ENCODE measurements at places on chromosomes 7 and 10. TPM values are rescaled to one million over a fixed set of nuclear protein-coding genes. Genes with fewer than 3 reads are reported as not detected.

UPK3B gene
- polyA plus RNA-seq = 2.8 TPM

FAM53B gene
- polyA plus RNA-seq = 33.4 TPM

AGFG2 gene
- polyA plus RNA-seq = 17.7 TPM

FEZF1 gene
- not detected for polyA plus RNA-seq

PKD2L1 gene
- polyA plus RNA-seq = 0.10 TPM

RAPGEF5 gene
- polyA plus RNA-seq = 43.9 TPM

EPDR1 gene
- 20.1 TPM for polyA plus RNA-seq

LLCFC1 gene
- polyA plus RNA-seq = 0.24 TPM

RASA4B gene
- polyA plus RNA-seq = 6.8 TPM

NDUFB8 gene
- polyA plus RNA-seq = 187 TPM

ECD gene
- polyA plus RNA-seq = 34.7 TPM

FGFBP3 gene
- polyA plus RNA-seq = 3.3 TPM

MEIG1 gene
- 1.6 TPM for polyA plus RNA-seq

NMT2 gene
- 41.0 TPM for polyA plus RNA-seq

HHEX gene
- 9.5 TPM for polyA plus RNA-seq

HOXA2 gene
- 13.6 TPM for polyA plus RNA-seq

- no peak for DNase-seq
These were observed 100.2 kb downstream of the SPAG6 start for GRCh38 chr10:22445495-22445894.

DNA sequence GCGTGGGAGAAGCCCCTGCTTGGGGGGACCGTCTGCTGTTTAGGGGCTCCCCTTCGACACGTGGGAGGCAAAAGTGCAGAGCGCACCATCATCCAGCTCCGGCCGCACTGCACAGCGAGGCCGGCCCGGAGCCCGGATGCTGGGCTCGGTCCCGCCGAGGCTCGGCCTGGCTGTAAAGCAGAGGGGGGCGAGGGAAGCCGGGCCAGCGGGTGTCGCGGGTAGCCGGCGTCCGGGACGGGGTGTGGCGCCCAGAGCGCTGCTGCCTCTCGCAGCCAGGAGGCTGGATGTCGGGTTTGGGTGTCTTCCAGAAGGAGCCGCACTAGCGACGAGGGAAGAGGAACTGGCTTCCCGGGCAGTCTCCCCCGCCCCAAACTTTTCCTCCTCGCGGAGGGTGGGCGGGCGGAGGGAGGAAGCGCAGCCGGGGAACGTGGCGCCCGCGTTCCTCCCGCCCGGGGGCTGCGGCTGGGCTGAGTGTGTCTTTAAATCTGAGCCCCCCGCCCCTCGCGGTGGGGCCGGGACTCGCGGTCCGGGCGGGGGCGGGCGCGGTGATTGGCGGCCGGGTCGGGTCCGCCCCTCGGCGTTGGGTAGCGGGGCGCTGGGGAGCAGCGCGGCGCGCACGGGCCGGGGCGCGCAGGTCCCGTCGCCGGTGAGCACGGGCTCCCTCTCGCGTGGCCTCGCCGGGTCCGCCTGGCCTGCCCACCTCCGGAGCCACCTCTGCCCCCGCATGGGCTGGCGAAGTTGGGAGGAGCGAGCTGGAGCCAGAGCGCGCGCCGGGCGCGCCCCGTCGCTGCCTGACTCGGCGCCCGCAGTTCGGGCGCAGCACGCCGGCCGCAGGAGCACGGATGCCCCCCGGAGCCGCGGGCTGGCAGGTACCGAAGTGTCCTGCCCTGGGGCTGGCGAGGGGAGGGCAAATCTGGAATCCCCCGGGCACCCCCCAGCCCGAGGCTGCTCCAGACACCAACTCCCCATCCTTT, at the start of gene PALD1:
TSS of gene PALD1 (plus strand) at position 577 of the 974 bp plus-strand sequence. CDS start 47,185 bp downstream, outside the sequence.
- DNase-seq = no peak

- DNase-seq = no peak
These were observed 25.4 kb upstream of the ANK3 start for GRCh38 chr10:60414877-60415585.

DNA sequence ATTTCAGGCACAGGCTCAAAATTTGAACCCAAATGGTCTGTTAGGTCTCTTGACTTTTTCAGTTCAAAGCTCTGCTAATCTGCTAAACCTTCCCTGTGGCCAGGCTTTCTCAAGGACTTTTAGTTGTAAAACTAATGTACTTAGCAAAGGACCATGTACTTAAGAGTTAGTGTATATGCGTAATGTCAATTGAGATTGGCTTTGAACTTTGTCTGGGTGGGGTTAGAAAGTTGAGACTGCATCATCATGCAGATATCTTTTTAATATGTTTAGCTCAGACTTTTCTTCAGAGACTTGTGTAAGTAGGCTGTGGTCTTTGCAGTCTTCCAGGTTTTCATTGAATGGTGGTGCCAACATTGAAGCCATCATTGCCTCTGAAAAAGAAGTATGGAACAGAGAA, 33.7 kb downstream of the CYP51A1 start:
- DNase-seq = no peak

- no peak for DNase-seq
These were observed 58.5 kb upstream of the IGFBP3 start for GRCh38 chr7:45979275-45980180.

- DNase-seq = no peak
These were observed 18.3 kb downstream of the SGMS1 start for GRCh38 chr10:50605269-50605950.

- no peak for DNase-seq
These were observed 74.1 kb upstream of the KCNMA1 start for GRCh38 chr10:77711683-77712049.

DNA sequence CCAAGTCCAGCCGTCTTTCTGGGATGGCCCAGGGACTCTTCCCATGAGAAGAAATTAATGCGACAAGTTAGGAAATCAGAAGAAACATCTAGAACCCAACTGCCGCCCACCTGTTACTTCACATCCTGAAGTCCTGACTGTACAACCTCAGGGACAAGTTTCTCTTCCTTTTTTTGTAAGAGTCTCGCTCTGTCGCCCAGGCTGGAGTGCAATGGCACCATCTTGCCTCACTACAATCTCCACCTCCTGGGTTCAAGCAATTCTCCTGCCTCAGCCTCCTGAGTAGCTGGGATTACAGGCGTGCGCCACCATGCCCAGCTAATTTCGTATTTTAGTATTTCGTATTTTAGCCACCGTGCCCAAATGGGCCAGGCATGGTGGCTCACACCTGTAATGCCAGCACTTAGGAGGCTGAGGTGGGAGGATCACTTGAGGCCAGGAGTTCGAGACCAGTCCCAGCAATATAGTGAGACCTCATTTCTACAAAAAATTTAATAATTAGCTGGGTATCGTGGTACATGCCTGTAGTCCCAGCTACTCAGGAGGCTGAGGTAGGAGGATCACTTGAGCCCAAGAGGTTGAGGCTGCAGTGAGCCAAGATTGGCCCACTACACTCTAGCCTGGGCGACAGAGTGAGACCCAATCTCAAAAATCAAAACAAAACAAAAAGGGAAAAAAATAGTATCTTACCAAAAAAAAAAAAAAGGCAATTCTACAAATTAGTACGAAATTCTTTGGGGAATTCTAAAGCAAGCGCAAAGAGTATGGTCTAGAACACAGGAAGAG, 20.8 kb downstream of the LAT2 start:
- no peak for DNase-seq

- DNase-seq = no peak
These were observed 28.8 kb downstream of the VIPR2 start for GRCh38 chr7:159115601-159116501.

DNA sequence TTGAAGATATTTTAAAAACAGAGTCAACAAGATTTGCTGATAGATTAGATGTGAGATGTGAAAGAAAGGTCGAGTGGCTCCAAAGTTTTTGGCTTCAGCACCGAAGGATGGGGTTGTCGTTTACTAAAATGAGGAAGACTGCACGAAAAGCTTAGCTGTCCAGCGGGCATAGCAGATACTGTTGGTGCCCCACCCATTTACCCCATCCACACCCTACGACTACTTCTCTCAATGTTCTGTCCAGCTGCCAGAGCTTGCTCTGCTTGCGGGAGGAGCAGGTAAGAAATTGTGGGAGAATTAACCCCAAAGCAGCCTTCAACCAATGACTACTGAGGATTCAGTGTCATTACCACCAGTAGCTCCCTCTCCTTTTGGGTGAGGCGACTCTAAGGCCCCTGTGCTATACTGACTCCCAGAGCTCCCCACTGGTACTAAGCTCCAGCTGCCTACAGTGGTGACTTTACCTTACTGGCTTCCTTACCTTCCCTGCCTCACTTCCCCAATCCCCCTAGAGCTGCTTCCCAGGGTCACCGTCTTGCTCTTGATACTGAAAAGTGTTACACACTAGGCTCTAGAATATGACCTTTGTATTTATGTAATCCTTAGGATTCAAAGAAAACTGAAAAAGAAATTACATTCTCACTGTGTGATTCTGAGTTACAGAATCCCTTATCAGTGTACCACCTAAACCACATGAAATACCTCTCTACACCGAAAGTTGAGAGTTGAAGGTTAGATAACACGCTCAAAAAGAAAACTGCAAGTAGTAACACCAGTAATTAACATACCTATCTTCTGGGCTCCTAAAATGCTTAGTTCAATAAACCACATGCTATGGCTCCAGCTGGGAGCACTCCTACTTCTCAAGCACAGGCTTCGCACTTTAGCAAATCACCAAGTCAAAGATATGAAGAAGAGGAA, 22.3 kb downstream of the CACUL1 start:
- no peak for DNase-seq

DNA sequence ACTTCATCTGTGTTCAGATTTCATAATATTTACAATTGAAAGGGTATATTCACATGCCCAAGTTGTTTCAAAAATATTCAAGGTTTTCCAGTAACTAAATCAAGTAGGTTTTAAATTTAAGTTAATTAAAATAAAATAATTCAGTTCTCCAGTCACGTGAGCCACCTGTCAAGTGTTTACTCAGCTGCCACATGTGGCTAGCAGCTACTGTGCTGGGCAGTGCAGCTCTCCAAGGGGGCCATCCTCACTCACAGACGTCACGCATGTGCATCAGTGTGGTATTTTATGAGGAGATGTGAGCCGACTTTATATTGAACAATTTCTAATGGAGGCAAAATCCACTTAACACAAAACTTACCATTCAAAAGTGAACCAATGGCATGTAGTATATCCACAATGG, 69.7 kb upstream of the CAMK2B start:
- no peak for DNase-seq

GRCh38 chr10:11880151-11881029, 57.2 kb downstream of the PROSER2 start:
- DNase-seq = no peak

DNA sequence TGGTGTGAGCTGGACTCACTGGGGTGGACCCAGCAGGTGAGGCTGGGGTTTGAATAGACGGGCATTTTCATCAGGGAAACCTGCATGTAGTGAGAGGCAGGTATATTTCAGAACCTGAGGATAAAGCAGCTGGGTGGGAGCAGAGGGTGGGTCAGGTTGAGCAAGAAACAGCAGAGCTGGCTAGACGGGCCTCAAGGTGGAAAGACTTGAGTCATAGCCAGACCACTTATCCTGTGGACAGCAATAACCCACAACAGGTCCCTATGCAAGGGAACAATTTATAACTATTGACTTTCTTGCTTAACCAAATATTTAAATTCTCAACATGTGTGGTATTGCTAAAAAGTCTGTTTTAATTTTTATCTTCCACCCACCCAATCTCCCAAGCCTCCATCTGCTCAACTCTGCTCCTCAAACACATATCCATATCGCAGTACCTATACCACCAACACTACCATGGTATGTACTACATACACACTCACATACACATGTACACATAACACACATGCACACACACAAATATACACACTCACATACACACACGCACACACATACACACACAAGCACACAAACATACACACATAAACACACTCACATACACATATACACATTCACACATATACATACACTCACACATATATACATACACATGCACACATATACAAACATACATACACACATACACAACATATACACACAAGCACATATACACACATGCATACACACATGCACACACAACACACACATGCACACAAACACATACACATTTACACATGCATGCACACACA, 129.0 kb upstream of the C7orf33 start:
- no peak for DNase-seq

GRCh38 chr10:10530313-10530712, 487.4 kb upstream of the CELF2 start:
- DNase-seq = no peak

GRCh38 chr7:123682690-123683089, 27.0 kb downstream of the LMOD2 start:
- DNase-seq = no peak

- no peak for DNase-seq
These were observed 2.6 kb upstream of the TMEM130 start for GRCh38 chr7:98872328-98872924.

GRCh38 chr10:84534168-84534567, 205.8 kb downstream of the CCSER2 start:
- no peak for DNase-seq

DNA sequence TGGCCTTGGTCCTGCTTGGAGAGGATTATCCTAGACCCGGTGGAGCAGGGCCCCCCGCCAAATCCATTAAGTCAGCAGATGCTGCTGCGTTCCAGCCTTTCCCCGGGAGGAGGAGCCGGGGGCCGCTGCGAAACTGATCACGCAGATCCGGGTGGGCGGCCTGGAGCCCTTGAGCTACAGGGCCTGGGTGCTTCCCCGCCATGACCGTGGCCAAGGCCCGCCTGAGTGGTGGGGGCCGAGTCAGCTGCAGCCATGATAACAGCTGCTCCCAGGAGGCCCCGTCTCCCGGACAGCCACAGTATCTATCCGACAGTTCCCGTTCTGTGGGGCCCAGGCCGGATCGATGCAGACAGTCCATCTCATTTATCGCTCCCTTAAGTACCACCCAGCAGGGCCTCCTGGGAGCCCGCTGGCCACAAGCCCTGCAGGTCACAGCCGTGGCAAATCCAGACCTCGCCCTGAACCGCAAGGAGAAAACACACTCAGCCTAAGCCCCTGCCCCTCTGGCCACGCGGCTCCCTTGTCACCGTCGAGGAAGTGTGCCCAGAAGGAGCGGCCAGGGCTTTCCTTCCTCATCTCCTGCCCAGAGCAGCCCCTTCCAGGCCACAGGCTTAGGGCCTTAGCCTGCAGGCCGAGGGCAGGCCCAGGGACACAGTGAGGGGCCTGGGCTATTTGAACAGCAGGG, 34.4 kb upstream of the SLC29A4 start:
- no peak for DNase-seq

DNA sequence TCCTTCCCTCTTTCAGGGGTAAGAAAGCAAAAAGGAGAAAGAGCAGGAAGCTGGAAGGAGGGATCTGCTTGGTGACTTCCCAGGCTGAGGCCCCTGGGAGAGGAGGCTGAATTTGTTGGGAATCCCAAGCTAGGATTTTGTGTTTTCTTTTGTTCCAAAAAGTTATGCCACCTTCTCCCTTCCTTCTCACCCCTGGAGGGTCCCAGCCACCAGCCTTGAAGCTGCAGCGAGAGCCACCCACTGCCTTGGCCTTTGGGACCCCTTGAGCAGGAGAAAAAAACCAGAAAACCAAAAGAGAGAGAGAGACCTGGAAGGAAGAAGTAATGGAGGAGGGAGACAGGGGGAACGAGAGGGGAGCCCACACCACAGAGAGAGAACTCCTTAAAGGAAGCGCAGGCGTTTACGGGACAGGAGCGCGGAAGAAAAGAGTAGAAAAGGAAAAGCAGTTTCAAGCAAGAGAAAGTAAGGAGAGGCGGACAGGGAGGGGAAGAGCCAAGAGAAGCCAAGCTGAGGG, 7.2 kb downstream of the VAX1 start:
- no peak for DNase-seq

GRCh38 chr7:69843653-69844052, 245.4 kb downstream of the AUTS2 start:
- DNase-seq = no peak

GRCh38 chr7:74269757-74270277, 15.6 kb upstream of the RFC2 start:
- DNase-seq = no peak

- no peak for DNase-seq
These were observed 21.7 kb downstream of the CCM2 start for GRCh38 chr7:45021604-45022296.

- DNase-seq = no peak
These were observed 36.6 kb downstream of the RAB18 start for GRCh38 chr10:27540672-27541071.
